Dermis lymphatic vessel endothelial cell (primary cell): ENCODE measurements at places on chromosomes 2 and 18. TPM values are rescaled to one million over a fixed set of nuclear protein-coding genes. Genes with fewer than 3 reads are reported as not detected.

Gene IL36G
- not detected in 2 replicates for total RNA-seq

Gene CABYR
- total RNA-seq = 0.22 and 1.0 TPM in 2 replicates

Gene SLC38A11
- not detected in 2 replicates for total RNA-seq

Gene CIDEA
- total RNA-seq = 0.33 and 0.52 TPM in 2 replicates

Gene GCKR
- not detected in 2 replicates for total RNA-seq

Gene PLGLB2
- total RNA-seq = 0.65 and 1.8 TPM in 2 replicates

Gene POTEC
- not detected in 2 replicates for total RNA-seq
